ENCODE measurements at places on chromosomes 16 and 17.

DNA sequence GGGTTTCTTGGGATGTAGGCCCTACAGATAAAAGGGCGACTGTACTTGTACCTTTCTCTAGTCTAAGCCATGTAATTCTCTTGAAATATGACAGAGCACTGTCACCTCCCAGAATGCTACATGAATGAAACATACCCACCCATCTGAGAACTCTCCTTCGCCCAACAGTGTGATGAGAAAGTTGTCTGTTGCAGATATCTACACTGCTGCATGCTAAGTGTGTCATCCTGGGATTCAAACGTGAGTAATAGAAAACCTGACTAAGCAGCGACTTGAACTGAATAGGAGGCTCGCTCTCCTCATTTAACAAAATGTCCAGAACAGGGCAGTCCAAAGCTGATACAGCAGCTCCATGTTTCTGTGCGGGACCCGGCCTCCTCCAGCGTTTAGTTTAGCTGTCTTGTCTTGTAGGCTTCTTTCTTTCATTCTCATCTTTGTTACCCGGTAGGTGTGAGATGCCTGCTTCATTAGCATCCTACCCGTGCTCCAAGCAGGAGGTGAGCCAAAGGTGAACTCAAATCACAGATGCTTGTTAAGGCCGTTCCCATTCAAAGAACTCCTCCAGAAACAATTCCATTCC, 211.9 kb downstream of the PRKCA start:
- DNase-seq = no peak

- no peak for DNase-seq
Measured at GRCh38 chr17:37702598-37702997, 42.3 kb downstream of the HNF1B start.

- DNase-seq = no peak
Measured at GRCh38 chr17:68670967-68671693, 70.0 kb upstream of the FAM20A start.

DNA sequence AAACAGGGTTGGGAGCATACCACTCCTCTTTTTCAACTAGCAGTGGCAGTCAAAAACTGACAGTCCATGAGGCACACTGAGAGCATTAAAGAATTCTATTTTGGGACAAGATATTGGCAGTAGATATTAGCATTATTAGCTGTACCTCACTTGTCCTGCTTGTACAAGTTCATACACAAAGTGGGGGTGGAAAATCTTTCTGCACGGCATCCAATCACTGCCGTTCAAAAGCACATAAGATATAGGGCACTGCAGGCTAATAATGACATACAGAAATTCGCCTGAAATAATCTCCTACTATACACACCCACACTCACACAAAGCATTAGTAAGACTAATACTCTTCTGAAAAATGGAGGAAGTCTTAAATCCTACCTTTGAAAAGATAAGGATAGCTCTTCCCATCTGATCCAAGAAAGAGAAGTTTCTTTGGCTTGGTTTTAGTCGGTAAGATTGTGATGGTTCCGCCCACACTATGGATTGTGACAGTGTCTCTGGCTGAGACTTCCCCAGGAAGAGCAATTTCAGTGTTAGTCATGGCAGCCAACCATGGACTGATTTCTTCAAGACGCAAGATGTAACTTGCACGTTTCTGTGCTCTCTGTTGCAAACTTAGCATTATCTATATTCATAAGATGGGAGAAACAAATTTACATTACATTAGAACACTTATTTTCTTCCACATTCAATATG, 40.6 kb upstream of the ARL6IP1 start:
- DNase-seq = no peak

DNA sequence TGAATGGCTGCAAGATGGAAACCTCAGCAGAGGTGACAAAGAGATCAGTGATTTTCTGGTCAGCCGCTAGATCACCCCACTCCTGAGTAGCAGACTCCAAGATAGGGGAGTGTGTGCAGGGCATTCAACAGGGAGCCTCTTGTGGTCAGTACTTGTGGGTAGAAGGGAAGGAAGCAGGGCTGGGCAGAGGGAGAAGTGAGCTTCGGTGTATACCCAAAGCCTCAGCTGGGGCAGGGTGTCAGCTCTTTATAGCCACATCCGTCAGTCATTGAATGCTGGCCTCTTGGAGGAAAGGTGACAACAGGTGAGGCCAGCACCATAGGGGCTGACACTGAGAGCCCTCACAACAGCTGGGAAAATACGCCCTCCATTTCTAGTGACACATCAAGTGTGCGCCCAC, 2.2 kb upstream of the SLC12A3 start:
- DNase-seq = peak; percentile 52

DNA sequence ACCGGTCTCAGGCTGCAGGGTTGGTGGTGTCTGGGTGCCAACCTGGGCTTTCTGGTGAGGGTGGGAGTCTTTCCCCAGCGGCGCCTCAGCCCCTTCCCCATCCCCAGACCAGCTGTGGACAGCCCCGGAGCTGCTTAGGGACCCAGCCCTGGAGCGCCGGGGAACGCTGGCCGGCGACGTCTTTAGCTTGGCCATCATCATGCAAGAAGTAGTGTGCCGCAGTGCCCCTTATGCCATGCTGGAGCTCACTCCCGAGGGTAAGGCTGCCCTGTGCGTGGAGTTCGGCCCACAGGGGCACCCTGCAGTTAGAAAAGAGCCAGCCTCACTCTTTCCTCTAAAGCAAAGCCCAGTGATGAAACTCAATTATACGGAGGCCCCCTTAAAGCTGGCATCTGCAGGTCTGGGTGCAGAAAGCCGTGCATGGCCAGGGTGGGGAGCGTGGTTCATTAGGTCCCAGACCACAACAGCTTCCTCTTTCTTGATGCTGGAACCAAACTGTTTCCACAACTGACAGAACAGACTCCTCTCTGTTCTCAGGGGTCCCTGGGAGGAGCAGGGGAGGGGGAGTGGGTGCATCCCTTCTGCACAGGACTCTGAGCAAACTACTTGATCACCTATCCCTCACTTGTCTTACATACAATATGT, 10.7 kb downstream of the GUCY2D start:
- no peak for DNase-seq

DNA sequence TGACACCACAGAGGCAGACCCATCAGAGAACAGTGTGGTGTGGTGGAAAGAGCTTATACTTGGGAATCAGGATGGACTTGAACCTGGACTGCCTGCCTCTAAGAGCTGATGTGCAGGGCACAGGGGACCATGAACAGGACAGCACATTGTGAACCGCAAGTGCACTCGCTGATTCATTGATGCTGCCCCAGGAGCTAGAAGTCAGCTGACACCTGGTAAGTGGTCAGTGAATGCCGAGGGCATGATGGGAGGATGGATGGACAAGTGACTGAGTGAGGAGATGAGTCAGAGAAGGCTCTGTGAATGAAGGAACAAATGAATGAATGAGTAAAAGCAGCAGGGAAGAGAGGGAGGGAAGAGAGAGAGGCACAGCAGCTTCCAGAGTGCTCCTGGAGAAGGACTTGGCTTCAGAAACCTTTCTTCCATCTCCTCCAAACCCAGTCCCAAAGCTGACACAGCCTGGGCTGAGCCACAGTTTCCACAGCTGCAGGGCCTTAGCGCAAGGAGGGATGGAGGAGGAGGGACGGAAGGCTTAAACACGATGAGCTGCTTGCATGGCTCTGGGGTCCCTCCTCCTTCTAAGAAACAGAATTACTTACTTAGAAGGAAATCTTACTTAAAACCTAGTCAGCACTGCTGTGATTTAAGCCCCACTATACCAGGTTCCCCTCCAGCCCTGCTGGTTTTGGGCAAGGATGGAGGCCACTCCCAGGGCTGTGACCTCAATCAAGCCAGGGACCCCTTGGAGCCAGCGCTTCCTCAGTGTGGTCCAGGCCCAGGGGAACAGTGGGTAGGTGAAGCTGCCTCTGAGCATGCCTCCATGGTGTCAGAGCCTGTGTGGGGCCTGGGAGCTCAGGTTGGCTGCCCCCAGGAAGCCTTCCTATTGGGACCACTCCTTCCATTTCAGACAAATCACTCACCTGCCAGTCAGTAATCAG, 184.6 kb downstream of the TMEM132E start:
- DNase-seq = no peak

DNA sequence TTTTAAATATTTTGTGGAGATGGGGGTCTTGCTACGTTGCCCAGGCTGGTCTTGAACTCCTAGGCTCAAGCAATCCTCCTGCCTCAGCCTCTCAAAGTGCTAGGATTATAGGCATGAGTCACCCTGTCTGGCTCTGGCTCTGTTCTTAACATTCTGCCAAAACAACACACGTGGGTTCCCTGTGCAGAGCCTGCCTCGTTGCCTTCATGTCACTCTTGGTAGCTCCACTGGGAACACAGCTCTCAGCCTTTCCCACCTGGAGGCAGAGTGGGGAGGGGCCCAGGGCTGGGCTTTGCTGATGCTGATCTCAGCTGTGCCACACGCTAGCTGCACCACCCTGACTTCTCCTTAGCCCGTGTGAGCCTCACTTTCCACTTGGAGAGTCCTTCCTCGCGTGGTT, 19.3 kb downstream of the CRISPLD2 start:
- no peak for DNase-seq

DNA sequence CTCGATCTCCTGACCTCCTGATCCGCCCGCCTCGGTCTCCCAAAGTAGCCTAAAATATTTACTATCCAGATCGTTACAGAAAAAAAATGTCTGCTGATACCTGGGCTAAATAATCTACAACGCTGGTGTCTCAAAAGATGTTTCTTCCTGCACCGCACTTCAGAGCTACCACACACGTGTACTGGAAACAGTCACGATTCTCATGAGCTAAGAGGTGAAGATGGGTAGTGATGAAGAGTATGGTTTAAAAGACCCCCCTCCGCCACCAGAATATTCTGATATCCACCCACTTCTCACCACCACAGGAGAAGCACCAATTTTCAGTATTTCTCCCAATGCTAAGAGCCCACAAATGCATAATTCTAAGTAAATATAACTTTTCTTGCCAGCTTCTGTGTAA, 50.2 kb downstream of the SMG6 start:
- DNase-seq = no peak

DNA sequence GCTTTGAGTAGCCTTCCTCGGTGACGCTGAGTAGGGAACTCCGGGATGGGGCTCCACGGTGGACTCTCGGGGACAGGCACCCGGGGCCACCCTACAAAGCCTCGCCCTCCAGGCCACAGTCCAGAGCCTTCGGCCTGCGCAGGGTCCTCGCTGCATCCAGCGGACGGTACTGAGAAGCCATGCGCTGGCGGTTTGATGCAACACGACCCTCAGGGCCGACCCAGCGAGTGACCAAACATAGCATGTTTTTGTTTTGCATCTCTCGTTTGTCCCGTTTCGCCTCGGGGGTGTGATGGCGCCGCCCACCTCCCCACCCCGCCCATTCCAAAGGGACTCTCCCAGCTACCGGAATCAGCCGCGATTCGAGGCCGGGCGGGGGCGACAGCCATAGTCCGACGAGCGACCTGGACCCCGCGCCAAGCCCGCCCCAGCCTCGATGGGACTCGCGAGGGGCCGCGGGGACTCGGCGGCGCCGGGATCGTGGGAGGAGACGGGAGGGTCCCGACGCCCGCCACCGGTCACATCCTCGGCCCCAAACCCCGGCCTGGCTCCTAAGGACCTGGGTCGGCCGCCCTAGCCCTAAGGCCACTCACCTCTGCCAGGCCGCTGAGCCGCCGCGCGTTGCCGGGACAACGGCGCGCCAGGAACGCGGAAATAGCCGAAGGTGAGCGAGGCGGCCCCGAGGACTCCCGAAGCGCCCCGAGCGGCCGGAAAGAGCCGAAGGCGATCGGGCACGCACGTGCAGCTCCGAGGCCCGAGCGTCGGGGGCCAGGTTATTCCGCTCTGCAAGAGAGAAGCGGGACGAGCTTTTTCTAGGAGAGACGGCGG, 1.6 kb downstream of the IFT140 start:
- DNase-seq = peak; percentile 92

GRCh38 chr16:4034963-4035362, 81.3 kb downstream of the ADCY9 start:
- no peak for DNase-seq

DNA sequence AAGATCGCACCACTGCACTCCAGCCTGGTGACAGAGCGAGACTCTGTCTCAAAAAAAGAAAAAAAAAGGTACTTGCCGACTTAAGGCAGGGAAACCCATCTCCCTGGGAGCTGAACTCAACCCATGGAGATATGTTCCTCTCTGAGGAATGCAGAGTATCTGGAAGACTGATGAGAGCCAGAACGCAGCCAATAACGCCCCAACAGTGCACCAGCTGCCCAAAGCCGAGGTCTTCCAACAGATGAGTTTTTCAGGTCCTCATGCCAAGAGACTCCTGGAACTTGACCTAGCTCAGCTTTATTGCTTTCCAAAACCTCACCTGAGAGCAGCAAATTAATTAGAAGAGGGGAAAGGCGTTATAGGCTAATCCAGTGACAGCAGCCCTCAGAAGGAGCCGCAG, 9.4 kb downstream of the ELAC2 start:
- DNase-seq = no peak

- no peak for DNase-seq
Measured at GRCh38 chr17:62105357-62105756, 40.3 kb upstream of the MED13 start.

DNA sequence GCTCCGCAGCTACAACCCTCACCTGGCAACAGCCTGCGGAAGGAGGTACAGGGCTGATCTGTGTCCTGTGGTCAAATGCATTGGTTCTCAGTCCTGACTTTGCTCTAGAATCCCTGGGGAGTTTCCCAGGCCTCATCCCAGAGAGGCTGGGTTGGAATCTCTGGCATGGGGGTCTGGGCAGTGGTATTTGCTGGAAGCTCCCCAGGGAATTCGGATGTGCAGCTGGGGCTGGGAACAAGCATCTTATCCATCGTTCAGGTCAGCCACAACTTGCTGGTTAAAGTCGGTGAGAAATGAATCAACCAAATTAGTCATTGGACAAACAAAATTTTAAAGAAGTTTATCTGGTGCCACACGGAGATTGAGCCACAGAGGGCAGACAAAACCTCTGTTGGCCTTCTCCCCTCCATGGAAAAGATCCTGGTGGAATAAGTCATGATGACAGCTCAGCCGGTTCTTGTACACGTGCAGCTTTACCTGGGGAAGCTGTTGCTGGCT, 231.2 kb downstream of the FOXL1 start:
- DNase-seq = no peak

DNA sequence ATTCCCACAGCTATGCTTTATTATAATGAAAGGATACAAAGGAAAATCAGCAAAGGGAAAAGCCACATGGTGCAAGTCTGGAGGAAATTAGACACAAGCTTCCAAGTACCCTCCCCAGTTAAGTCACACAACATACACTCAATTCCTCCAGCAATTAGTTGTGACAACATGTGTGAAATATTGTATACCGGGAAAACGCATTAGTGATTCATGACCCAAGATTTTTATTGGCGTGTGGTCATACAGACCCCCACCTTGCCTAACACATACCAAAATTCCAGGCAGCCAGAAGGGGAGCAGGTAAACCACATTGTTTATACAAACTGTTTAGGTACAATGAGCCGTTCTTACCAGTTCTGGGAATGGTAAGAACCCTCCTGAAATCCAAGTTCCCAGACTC, 160.6 kb downstream of the CYB561 start:
- DNase-seq = no peak

- no peak for DNase-seq
Measured at GRCh38 chr17:63438092-63439051, 7.7 kb downstream of the CYB561 start.

DNA sequence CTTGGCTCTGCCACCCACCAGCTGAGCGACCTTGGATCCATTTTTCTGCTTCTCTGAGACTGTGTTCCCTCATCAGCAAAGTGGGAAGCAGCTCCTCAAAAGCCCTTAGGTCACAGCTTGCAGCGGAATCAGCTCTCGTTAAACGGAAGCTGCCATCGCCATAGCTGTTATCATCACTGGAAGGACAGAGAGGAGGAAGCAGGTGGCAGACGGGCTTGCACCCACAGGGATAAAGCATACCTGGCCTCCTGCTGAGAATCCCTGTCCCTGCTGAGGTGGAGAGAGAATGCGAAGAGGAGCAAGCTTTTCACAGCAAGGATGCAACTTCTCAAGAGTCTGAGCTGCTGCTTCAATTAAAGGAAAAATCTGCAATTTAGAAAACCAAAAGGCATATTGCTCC, 106.6 kb downstream of the CLEC16A start:
- DNase-seq = no peak

Measured in activated CD4-positive, alpha-beta memory T cell treated with anti-CD3 and anti-CD28 coated beads, Interleukin-2, amount 10 ng/mL, durations not matched to agents 7 days and 5 days (primary cell).